ENCODE measurements at places on chromosomes 2 and 18.

- no peak for DNase-seq
These were observed 51.5 kb upstream of the TWIST2 start for GRCh38 chr2:238796223-238796885.

GRCh38 chr2:45839508-45840251 lies 188.2 kb downstream of the PRKCE start:
- no peak for DNase-seq

GRCh38 chr2:63023444-63023843 lies 27.2 kb upstream of the OTX1 start:
- no peak for DNase-seq

DNA sequence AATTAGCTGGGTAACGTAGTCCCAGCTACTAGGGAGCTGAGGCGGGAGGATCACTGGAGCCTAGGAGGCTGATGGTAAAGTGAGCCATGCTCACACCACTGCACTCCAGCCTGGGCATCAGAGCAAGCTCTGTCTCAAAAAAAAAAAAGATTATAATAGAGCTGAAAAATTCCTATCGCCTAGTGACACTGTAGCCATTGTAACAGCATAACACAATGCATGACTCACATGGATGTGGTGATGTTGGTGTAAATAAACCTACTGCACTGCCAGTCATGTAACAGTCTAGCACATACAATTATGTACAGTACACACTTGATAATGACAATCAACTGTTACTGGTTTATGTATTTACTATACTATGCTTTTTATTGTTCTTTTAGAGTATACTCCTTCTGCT lies 39.6 kb downstream of the MGAT4A start:
- DNase-seq, result no peak

DNA sequence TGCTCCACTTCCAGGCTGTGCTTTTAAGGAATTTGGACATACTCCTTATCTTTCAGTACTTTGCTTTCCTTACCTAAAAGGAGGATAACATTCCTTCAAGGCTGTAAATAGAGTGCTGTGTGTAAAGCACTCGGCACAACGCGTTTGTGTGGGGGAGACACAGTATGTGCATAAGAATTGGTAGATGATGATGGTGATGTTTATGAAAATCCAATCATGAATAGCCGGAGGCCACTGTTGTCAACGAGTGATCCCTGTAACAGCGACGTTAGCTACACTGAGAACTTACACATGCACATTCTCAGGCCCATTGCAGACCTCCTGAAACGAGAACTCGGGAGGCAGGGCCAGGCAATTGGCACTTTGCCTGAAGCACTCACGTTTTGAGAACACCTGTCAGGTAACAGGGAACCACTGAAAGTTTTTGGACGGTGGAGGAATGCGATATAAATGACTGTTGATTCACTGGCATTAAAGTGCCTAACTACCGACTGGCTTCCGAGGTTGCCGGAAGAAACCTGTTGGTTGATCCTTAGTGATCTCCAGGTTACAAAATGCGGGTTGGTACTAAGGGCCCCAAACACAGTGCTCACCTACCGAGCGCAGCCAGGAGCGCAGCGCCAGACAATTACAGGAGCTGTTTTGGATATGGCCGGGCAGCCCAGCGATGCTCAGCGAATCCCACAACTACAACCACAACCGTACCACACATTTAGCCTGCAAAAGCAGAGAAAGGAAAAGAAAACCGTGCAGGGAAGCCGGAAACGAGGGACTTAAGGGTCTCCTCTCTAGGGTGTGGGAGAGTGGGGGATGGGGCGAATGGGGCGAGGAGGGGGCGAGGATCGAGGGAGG lies 1.0 kb upstream of the MAP4K4 start:
- DNase-seq, result no peak

DNA sequence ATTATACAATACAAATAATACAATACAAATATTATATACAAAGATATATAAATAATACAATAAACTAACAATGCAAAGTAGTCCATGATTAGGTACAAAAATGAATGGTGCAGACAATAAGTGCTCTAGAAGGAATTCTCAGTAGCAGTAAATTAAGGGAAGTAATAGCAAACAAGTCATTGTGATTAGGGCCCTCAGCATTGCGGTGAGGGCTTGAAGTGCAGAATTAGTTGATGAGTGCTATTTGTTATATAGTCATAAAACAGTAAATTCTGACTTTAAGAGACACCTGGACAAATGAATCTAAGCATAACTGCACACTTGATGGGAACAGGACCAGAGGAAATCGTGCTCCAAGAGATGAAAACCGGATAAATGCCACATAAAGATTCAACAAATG lies 74.9 kb downstream of the ANKRD44 start:
- DNase-seq, result no peak

GRCh38 chr2:232999354-232999753 lies 13.7 kb downstream of the NGEF start:
- DNase-seq, result no peak

DNA sequence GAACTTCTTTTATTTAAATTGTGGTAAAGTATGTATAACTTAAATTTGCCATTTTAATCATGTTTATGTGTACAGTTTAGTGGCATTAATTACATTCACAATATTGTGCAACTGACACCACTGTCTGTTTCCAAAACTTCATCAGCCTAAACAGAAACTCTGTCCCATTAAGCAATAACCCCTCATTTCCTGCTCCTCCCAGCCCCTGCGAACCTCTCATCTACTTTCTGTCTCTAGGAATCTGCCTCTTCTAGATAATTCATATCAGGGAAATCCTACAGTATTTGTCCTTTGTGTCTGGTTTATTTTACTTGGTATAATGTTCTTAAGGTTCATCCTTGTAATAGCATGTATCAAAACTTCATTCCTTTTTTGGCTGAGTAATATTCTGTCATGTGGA lies 75.1 kb downstream of the BOLA3 start:
- no peak for DNase-seq

DNA sequence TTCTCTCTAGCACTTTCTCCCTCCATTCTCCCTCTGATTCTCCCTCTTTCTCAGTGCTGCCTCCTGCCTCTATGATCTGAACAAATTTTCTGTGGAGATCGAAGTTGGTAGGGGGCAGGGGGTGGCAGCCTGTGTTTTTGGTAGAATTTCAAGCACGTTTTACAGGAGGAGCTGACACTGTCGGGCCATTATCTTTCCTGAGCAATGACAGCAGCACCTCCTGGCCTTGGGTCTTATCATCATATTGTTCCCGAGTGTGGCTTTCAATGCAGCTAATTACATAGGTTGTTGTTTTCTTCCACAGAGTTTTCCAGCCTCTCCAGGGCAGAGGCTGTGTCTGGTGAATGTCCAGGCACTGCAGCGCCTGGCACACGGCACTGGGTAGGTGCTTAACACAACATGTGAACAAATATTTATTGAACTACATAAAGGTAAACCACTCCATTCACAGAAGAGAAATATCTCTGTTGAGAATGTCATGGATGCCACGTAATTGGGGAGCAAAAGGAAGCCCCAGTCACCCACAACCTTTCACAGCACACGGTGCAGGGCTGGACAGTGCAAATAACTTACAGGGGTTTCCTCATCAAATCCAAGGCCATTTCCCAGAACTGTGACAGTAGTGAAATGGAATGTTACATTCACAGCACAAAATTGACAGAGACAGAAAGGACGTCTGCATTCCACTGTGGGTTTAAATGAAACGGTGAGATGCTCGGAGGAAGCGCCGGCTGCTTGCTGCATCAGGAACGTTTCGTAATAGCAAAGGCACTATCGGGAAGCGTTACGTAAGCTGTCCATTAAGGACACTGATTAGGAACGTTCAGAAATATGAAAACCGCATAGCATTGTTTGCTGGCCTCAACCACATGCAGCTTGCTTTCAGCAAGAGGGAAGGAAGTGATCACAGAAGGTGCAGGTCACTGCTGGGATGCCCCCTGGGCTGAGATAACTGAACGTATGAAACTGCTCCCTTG lies 6.5 kb upstream of the KCNG2 start:
- DNase-seq, result no peak

DNA sequence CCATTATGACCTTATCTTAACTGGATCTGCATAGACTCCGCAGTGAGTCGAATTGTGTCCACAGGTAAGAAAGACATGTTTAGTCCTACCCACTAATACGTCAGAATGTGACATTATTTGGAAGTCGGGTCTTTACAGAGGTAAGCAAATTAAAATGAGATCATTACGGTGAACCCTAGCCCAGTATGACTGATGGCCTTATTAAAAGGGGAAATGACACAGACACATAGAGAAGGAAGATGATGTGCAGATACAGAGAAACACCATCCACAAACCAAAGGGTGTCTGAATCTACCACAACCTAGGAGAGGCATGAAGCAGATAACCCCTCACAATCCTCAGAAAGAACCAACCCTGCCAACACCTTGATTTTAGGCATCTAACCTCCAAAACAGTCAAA lies 135.6 kb downstream of the GALNT1 start:
- no peak for DNase-seq

DNA sequence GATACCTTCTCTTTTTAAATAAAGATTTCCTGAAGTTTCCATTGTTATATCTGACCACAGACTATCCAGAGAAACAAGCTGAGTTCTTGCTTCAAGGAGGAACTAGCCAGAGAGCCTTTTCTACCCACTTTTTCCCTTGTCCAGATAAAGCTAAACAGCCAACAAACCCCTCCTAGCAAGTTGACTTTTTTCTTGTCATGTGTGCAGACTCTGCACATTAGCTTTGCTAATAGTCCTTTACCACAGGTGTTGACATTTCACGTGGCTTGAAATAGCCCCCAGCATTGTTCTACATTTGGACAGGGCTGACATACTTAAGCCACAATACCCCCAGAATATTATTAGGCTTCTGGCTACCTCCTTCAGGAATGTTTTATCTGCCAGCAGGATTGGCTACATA lies 40.7 kb downstream of the PCBP1 start:
- DNase-seq, result no peak

- DNase-seq, result no peak
These were observed 484.9 kb downstream of the LPIN1 start for GRCh38 chr2:12231288-12231687.

DNA sequence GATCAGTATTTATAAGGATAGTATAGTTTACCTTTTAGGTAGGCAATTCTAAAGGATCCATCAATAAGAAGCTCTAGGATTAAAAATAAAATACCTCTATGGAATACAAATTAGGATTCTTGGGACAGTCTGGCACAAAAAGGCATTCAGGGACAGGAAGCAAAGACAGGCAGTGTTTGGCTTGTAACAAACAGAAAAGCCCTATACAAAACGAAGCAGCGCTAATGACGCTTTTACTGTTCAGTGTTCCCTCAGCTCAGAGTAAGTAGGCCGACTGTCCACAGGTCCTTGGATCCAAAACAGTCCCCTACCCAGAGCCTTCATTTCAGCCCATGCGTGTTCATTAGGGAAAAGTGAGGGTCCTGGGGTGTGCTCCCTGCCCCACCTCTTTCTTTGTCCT lies 236.3 kb downstream of the AGPS start:
- no peak for DNase-seq
